ENCODE measurements at places on chromosomes 2 and 18. TPM values are rescaled to one million over a fixed set of nuclear protein-coding genes. Genes with fewer than 3 reads are reported as not detected.

DNA sequence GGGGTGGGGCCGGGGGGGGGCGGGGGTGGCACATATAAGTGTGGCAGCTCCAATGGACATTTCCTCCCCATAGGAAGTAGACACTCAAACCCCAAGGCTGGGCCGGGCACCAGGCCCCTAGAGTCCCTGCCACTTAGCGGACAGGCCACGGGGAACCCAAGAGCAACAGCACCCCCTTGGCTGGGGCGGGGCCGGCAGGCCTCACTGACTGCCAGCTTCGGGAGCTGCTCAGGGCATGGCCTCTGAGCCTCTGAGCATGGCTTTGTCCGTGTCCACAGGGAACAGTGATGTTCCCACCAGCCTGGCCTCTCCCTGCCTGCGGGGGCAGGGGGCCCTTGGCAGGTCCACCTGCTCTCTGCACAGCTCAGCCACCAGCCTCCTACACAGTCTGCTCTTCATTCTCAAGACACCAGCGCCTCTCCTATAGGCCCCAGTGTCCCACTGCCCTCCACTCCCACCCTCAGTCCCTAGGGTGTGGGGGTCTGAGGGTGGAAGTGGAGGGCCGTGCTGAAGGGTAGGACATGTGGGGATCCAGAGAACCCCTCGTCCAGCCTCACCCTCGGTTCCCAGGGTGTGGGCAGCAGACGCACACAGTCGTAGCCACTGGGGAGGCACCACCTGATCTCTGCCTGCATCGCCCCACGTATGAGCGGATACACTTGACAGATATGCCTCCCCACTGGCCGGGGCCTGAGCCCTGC is 106.7 kb downstream of the FAM210A start:
- no peak for DNase-seq

- peak; percentile 90 for DNase-seq
Observed at GRCh38 chr2:47782671-47783485, at the start of gene MSH6. TSS of gene MSH6 (plus strand) at chr2:47783145. CDS start at chr2:47783234, 89 bp downstream.

GRCh38 chr18:58991167-58991798 is 126.6 kb downstream of the ZNF532 start:
- DNase-seq, result peak; percentile 81

- no peak for DNase-seq
Observed at GRCh38 chr2:129369437-129369836, 610.0 kb upstream of the RAB6C start.

- DNase-seq, result peak; percentile 22
Observed at GRCh38 chr18:31819106-31819924, 58.6 kb upstream of the SLC25A52 start.

Gene MOGAT1
- 0.24 TPM for total RNA-seq

Gene M1AP
- total RNA-seq, result not detected
